ENCODE measurements at places on chromosomes 6 and 20. TPM values are rescaled to one million over a fixed set of nuclear protein-coding genes. Genes with fewer than 3 reads are reported as not detected.

DNA sequence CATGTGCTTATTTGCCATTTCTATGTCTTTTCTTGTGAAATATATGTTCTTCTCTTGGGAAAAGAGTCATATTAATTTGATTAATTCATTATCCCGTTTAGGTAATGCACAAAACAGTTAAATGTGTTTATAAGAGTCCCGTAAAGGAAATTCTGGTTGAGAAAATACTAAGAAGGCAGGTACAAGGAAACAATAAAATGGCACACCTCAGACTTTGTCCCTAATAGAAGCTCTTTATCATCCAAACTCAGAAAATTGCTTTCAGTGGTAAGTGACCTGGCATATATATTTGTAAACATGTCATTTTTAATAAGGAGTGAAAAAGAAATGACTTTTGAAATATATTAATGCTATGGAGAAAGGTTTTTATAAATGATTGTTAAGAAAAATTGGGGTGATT is 540.5 kb upstream of the CITED2 start:
- no peak for DNase-seq

GRCh38 chr6:26017632-26017966 is 55.0 kb downstream of the TRIM38 start:
- DNase-seq = no peak

- DNase-seq = no peak
Observed at GRCh38 chr20:19809505-19809904, 51.4 kb downstream of the RIN2 start.

DNA sequence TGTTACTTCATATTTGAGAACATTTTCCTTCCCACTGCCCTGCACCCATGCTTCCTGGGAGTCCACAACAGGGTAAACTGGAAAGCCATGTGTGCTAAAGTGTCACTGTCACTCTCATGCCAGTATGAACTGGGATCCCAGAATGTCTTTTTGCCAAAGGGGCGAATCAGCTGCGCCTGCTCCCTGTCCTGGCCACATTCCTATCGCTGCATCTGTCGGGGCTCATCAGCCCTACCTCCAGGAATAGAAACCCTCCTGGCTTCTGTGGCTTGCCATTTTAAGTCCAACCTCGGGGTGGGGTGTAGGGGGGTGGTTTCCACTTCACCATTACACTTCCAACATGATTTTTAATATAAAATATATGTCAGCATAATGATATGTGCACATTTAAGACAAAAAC is 933 bp downstream of the KLHL31 start:
- no peak for DNase-seq

DNA sequence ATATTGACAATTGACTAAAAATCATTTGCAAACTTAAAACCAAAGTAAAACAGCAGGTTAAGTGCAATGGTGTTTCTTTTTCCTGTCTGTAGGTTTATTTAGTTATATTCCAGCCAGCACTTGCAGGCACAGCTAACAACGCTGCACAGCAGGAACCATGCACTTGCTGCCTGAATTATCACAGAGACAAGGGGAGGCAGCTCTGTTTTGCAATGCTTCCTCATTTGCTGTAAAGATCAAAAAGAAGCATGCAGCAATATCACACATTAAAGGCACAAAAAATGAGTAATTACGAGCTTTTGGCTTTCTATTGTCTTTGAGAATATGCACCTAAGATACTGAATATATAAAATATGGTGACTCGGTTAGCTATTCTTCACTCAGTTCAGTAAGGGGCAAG is 241.9 kb downstream of the EPHA7 start:
- DNase-seq = no peak

DNA sequence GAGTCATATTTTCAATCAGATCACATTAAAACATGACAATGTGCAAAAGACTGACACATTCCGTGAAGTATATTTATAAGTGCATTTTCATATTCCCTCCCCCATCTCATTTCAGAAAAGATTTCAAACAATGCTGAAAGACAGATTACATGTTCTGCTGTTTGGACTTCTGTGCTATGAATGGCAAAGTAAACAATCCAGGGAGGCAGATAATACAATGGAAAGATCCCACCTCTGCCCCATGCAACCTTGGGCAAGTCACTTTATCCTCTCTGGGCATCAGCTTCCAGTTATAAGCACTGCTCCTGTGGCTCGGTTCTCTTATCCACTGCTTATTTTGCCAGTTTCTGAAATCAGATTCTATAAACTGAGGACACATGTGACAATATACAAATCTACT is 110.2 kb downstream of the RCAN2 start:
- DNase-seq = no peak

- DNase-seq = no peak
Observed at GRCh38 chr20:59976156-59976782, 18.0 kb downstream of the CDH26 start.

DNA sequence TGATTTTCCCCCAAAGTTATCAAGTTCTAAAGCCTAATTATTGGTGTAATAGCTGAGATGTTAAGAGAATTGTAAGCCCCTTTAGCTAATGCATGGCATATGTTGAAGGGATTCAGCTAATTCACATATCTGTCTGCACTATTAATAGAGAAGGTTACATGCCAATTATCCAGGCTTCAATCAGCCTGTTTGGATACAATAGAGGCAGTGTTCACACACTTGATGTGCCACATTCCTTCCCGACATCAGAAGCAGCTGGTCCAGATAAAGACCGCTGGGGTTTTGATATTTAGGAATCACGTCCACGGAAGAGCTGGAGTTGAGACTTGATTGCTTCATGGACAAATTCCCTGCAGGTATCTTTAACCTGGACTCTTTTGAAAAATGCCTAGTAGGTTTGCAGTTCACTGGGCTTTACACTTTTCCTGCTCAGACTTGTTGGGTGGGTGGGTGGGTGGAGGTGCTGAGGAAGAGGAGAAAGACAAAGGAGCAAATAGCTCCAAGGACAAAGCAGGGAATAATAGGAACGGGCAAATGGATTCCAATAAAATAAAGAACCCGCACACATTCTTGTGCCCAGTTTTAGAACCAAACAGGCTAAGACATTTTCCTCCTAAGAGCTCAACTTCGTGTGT is 142.6 kb upstream of the ZNF217 start:
- DNase-seq = no peak

- DNase-seq = no peak
Observed at GRCh38 chr6:1729133-1729749, 119.5 kb downstream of the FOXC1 start.

DNA sequence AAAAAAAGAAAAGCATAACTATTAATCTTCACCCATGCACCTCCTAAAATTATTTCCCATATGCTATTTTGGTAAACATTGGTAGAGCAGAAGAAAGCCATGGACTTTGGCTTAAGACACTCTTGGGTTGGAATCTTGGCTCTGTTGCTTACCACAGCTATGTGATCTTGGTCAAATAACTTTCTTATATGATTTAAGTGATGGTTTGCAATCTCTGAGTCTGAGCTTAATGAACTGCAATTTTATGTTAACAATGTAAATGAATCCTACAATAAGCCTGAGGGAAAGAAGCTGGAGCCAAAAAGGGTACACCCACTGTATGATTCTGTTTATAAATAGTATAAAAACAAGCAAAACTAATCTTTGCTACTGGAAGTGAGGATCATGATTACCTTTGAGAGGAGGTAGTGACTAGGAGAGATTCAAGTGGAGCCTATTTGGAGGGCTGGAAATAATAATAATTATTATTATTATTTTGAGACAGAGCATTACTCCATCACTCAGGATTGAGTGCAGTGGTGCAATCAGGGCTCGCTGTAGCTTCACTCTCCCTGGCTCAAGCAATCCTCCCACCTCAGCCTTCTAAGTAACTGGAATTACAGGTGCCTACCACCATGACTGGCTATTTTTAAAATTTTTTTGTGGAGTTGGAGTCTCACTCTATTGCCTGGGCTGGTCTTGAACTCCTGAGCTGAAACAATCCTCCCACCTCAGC is 34.5 kb downstream of the ABRACL start:
- no peak for DNase-seq

DNA sequence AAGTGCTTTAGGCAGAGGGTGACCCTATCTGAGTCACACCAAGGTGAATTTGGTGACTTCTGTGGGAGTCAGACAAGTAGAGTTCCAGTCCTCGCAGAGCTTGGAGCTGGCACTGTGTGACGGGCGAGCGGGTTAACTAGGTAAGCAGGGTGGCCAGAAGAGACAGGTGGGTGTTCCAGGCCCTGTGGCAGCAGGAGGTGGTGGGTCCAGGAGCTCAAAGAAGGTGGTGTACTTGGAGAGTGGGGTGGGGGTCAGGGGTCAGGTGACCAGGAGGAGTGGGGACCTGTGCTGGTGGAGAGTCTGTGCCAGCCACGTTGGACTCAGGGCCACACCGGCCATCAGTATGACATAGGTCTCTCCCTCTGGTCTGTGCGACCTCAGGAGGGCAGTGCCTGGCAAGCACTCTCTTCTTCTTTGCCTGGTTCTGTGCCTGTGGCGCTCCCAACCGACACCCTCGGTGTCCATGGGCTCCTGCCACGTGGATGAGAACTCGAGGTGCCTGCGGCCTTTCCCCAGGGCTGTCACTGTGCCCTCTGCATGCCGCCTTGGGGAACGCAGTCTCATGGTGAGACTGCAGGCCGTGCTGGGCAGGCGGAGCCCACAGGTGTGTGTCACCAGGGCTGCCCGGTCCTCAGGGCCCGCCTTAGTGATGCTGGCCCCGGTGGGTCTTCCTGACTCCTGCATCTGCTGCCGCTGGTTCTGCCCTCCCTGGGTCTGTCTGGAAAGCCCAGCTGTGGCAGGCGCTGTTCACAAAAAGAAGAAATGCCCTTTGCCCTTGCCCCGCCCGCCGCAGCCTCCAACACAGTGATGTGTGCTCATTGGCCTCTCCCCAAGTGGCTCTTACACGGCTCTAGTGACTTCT is 1.6 kb downstream of the MRGBP start:
- DNase-seq = no peak

- no peak for DNase-seq
Observed at GRCh38 chr6:148682252-148682651, 64.6 kb upstream of the UST start.

Gene MAS1
- total RNA-seq = not detected

Gene GPX5
- total RNA-seq = not detected

Gene CGA
- not detected for total RNA-seq
